ENCODE measurements at places on chromosomes 13 and 19.

- DNase-seq = no peak
Measured at GRCh38 chr19:46383171-46383815, 30.1 kb downstream of the CCDC8 start.

GRCh38 chr13:39840201-39840600 lies 184.7 kb downstream of the COG6 start:
- no peak for DNase-seq

DNA sequence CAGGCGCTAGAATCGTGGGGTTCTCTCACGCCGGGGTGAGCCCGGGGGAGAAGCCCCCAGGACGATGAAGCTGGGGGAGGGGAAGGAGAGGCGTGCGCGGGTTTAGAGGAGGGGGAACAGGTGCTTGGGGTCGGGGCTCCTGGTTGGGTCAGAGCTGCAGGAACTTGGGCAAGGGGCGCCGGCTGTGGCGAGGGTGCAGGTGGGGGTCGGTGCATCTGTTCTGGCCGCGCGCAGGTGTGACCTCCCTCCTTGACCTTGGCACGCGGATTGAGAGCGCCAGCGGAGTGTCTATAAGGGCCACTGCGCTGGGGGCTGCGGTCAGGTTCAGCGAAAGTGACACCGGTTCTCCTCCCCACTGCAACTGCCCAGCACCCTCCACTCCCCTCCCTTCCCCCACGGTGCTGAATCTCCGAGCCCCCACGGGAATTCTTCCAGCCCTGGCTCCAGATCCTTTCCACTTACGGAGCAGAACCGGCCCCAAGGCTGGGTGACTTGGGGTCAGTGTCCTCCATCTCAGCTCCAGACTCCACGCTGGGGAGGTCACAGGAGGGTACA lies 618 bp downstream of the TMEM38A start:
- DNase-seq = no peak

GRCh38 chr13:39888865-39889810 lies 233.7 kb downstream of the COG6 start:
- no peak for DNase-seq

Measured in activated CD4-positive, alpha-beta T cell treated with anti-CD3 and anti-CD28 coated beads, Interleukin-2, amount 50 U/mL, for 16 hours (primary cell).